ENCODE measurements at places on chromosomes 7 and 10.
A peak's percentile ranks its signal among the peaks of the same experiment; 100 is the strongest.

- DNase-seq, result no peak
Measured at GRCh38 chr10:60346661-60347060, 43.0 kb downstream of the ANK3 start.

DNA sequence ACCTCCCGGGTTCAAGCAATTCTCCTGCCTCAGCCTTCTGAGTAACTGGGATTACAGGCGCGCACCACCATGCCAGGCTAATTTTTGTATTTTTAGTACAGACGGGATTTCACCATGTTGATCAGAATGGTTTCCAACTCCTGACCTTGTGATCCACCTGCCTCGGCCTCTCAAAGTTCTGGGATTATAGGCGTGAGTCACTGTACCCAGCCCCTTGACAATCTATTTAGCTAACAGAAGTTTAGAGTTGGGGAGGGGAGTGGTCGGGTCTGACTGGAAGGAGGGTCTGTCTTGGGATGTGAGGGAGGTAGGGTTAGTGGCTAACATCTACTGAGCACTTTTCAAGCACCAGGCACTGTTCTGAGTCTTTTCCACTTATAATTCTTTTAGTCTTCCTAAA lies 27.0 kb upstream of the ZCCHC24 start:
- no peak for DNase-seq

DNA sequence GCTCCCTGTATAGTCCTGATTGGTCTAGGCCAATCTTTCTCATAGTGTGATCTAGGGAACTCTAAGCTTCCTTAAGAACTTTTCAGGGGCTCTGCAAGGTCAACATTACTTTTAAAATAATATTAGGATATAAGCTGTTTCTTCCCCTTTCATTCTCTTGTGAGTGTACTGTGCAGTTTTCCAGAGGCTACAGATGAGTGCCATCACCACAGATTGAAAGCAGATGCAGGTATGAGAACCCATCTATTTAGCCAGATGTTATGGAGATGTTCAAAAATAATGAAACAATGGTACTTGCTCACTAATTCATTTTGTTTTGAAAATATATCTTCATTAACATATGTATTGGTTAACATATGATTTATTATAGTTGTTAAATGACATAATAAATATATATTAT lies 169.2 kb upstream of the SEMA3A start:
- no peak for DNase-seq

DNA sequence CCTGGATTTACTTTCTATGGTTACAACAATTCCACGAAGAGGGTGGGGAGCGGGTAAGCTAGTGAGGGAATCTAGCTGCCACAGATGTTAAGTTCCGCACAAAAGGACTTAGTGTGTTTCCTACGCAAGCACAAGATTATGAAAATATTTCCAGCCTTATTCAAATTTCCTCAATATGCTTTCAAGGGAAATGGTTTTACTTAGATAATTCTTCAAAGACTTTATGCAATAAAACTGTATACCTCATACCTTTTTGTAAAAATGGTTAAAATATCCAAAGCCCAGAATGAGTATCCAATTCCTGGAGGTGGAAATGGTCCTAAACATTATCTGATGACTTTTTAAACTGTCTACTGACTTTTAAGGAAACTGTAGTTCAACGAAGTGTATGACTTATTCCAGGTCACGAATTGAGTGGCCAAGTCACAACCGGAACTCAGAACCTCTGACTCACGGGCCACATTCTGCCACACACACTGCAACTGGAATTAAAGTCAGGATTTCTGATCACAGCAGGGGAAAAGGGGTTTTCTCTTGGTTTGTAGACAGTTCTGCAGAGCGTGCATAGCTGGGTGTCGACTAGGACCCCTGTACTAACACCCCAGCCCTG lies 20.2 kb upstream of the INSIG1 start:
- peak; percentile 40 for DNase-seq

- DNase-seq, result no peak
Measured at GRCh38 chr10:112678987-112679386, 232.0 kb downstream of the VTI1A start.

GRCh38 chr7:44587843-44588711 lies 6.0 kb upstream of the TMED4 start:
- peak; percentile 58 for DNase-seq

DNA sequence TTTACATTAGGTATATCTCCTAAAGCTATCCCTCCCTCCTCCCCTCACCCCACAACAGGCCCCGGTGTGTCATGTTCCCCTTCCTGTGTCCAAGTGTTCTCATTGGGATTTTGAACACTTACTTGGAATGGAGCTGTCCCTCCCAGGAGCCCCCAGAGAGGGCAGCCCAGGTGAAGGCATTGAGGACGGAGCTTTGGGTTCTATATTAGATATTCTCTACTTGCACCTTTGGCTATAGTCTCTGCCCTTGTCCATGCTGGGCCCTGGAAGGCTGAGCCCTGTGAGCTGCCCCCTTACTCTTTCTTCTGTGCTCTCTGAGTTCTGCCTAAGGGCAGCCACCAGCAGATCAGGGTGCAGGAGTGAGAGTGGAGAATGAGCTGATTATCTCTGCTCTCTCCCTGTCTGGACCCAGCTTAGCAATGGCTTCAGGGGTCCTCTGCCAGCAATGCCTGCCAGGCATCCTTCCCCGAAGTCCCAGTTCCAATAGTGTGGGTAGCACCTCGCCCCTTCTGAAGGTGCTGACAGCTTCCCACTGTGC lies 11.2 kb downstream of the ADRA2A start:
- DNase-seq, result no peak

DNA sequence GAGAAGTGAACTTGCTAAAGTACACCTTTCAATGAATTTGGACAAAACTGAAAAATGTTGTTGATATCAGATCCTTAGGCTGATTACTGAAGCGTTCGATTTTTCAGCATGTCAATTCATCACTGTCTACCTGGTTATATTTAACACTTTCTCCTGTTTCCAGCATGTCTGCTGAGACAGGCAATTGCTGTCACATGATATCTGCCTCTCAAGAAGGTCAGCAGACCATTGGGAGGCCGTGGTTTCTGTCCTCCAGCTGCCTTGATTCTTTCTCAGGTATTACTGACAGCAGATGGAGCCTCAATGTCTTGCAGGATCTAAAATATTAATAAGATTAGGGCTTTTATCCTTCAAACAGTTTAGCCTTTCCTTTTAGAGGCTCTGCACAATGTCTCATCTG lies 127.5 kb downstream of the SNX10 start:
- DNase-seq, result no peak
